Activated CD8-positive, alpha-beta memory T cell treated with anti-CD3 and anti-CD28 coated beads for 1 hour (primary cell): ENCODE measurements at places on chromosomes 7 and 10.
A peak's percentile ranks its signal among the peaks of the same experiment; 100 is the strongest.

DNA sequence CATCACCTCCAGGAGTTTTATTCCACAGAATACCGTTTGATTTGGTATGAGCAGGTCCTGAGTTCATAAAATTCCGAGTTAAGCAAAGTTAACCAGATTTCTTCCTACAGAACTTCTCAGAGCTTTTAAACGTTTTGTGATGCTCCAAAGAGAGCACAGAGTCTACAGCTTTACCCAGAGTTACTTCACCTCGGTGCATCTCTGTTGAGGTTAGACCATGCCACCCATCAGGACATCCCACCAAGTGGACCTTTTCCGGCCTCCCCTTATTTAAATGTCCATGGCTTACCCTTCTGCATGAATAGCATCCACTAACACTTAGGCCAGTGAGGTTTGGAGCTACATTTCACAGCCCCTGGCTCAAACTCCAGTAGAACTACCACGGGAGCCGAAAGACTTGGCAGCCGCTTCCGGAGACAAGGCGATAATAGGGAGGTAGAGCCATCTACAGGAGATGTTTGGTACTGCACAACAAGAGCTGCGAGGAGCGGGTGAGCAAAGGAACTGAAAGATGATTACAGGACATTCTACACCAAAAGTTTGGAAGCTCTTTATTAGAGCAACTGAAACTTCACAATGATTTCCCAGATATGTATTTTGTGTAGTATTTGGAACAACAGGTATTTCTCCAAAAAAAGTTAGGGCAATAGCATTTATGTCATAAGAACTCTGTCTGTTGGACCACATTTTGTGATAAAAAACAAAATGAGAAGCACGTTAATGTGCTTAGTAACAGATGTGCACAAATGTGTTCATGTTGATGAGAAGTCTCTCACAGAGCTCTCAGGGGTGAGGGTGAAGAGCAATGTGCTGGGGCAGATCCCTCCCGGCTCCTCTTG lies 174.7 kb downstream of the HERPUD2 start:
- no peak for DNase-seq

DNA sequence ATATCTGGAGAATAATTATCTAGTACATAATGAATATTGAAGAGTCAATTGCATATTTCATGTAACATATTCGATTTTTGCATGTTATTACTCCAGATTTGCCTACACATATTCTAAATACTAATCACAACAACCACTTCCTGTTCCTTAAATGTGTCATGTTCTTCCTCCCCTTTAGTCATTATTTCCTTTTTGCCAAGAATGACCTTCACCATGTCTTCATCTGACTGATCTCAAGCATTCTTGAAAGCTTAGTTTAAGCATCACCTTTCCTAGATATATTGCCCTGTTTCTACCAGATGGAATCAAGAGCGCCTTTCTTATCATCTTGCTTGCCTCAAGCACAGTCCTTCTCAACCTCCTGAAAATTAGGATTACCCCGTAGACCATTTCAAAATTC lies 23.5 kb upstream of the MEOX2 start:
- no peak for DNase-seq

DNA sequence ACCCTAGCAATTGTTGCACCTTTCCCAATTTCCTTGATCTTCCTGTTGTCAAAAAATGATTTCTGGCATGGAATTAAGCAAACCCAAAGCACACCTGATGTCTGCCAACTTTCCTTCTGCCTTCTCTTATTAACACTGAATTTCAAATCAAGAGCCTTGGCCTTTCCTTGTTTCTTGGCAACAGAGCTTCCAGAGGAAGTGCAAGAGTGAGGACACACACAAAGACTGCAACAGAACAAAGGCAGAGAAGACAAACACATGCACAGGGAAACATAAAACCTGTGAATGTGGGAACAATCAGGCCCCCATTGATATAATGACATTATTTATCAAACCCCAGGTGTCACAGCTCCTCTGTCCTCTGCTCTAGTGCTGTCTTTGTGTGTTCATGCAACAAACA lies 73.0 kb upstream of the IL6 start:
- no peak for DNase-seq

DNA sequence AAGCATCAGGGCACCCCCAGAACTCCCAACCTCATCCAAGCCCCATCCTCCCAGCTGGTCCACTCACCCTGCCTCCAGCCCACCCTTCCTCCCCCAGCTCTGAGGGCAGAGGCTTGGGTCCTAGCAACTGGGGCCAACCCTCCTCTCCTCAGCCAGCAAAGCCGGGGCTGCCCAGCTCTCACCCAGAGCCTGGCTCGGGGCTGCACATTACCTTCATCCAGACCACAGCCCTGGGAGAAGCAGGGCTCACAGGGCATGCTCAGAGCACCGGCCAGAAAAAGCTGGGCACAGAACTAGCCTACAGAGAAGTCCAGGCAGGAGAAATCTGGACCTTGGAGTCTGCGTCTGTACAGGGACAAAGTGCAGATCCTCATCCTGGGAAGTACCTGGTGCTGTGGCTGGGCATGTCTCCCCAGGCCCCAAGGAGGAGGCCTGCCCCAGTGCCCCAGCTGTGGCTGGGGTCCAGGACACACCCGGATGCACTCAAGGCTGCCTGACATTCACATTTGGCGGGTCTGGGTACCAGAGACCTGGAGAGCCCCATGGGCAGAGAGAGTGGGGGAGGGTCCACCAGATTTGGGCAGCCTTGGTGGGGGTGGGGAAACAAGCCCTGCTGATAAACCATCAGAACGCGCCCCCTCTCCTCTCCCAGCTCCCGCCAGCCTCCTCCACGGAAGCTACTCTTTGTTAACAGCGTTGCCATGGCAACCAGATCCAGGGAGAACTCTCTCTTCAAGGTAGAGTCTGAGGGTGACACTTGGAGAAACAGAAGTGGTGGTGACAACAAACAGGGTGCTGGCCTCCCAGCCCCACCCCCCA lies 5.1 kb downstream of the RASGEF1A start:
- DNase-seq = no peak

DNA sequence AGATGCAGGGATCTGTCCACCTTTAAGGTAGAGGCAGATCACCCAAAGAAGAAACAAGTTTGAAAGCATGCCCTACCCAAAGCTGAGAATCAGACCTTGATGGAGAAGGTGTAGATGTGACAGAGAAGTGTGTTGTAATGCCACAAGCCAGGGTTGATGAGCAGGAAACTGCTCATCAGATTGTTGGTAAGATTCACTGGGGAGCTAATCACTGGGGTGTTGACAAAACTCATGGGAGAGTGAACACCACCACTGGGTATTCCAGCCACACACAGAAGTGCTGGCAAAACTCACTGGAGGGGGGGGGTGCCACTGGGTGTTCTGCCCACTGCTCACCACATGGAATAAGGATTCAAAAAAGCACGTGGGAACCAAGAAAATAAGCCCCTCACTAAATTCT lies 95.2 kb downstream of the IQUB start:
- no peak for DNase-seq

- no peak for DNase-seq
Measured at GRCh38 chr7:30694774-30695721, 12.8 kb upstream of the CRHR2 start.

DNA sequence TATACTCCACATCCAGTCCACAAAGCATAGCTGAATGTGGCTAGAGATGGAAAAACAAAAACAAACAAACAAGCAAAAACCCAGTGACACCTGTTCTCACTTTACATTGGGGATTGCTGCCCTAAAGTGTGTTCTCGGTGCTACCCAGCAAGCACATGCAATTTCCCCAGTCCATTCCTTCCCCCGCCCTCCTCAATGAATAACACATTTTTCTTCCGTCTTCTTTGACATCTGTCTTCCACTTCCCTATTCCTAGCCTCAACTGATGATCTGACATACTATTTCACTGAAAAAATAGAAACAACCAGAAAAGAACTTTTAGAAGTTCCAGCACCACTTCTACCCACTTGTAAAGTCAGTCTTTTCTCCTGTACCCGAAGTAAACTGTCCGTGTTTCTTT lies 147.1 kb downstream of the MALRD1 start:
- DNase-seq = no peak

DNA sequence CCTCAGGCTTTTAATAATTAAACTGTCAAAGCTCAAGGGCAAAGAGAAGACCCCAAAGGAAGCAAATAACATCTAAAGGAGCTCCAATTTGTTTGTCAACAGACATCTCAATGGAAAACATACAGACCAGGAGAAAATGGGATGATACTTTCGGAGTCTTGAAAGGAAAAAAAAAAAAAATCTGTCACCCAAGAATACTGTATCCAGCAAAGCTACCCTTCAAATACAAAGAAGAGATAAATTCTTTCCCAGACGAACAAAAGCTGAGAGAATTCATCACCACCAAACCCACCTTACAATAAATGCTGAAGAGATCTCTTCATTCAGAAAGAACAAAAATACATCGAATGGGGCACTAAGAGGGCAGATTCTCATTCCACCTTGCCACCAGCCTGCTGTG lies 232.8 kb downstream of the PTPRN2 start:
- no peak for DNase-seq

GRCh38 chr7:107891636-107892366 lies 818 bp downstream of the DLD start:
- no peak for DNase-seq

DNA sequence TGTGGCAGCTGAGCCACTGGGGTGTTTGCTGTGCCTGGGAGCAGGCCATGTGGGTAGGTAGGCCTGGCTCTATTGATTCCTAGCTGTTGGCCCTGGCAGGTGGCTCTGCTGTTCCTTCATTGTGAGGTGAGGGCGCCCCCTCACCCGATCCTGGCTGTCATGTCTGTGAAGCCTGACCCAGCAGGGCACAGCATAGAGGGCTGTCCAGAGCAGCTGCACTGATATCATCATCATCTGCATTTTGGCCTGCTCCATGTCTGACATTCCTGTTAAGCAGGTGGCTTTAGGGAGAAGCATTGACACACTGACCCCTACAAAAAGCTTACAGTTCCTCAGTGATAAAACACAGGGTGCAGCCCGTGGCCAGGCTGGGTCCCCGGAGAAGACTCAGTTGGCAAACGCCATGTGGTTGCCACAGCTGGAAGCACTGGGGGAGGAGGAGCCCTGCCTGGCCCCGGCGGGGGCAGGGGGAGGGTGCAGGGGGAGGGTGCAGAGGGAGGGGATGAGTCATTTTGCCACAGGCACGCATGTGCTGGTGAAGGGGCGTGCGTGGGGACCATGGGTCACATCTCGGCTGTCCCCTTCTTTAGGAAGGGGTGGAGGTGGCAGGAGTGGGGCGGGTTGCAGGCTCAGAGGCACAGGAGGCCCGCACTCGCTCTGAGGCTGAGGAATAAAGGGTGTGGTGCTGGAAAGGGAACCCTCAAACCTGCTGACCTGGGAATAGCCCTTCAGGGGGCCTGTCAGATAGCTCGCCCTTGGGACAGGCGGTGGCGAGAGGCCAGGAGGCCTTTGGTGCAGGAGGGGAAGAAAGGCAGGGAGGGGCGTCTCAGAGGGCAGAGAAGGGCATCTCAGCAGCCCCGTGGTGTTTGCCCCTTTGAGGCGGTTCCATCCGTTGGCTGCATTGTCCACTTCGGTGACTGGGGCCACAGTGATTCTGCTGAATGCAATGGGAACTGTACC lies 31.6 kb downstream of the IKZF1 start:
- DNase-seq = peak; percentile 76

- DNase-seq = no peak
Measured at GRCh38 chr7:95883217-95883616, 110.9 kb downstream of the DYNC1I1 start.

DNA sequence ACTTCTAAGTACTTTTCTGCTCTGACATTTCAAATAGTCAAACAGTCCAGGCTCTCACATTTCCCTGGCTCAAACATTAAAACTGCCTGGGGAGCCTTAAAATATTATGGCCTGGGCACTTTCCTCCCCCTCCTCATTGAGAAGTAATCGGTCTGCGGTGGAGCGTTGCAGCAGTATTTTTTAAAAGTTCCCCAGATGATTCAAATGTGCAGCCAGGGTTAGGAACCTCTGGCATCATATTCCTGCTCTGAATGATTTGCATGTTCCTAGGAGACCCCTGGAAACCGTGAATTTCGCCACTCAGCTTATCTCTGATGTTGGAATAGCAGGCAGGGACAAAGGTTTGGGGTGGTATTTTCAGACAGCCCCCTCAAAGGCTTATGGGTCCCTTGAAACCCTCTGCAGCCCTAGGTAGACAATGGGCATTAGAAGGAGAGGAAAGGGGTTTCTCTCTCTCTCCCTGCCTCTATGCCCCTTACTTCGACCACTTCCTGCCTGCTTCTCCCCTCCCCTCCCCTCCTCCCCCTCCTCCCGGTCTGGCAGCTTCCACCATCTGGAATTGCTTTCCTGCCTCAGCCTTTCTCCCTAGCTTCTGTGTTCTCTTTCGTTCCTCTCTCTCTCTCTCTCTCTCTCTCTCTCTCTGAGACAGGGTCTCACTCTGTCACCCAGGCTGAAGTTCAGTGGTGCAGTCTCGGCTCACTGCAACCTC lies 622.2 kb downstream of the GALNT17 start:
- no peak for DNase-seq

DNA sequence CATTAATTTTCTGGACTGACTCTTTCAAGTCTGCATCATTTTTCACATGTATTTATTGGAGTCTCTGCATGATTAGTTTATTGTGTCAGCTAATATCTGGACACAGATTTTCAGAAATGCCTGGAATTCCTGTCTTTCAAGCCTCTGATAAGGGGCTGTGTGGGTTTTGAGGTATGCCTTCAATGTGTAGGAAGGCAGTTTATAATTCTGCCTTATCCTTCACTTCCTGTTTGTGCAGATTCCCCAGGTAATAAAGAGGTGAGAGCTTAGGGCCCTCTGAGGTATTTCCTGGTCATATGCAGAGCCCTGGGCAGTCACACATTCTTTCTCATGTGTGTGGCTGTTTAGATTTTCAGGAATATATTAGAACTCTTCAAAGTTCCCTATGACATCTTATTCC lies 79.4 kb upstream of the PRKCQ start:
- DNase-seq = no peak

DNA sequence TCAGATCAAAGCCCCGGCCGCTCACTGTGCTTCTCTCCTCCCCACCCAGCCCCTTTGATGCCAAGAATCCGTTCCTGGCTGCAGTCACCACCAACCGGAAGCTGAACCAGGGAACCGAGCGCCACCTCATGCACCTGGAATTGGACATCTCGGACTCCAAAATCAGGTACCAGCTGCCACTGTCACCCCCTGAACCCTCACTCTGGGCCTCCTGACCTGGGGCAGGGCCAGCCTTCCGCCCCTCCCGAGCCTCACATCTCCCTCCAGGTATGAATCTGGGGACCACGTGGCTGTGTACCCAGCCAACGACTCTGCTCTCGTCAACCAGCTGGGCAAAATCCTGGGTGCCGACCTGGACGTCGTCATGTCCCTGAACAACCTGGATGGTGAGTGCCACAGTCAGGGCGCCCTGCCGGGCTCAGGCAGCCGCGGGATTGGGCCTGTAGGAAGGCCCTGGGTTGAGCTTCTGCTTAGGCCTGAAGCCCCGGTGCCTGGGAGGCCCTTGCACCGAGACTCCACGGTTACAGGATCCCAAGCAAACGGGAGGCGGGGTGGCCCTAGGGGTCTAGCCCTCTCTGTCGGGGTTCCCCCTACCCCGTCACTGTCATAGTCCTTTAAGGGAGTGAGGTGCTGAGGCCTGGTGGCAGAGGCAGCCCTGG lies 10.8 kb downstream of the TMEM120A start:
- DNase-seq = no peak

DNA sequence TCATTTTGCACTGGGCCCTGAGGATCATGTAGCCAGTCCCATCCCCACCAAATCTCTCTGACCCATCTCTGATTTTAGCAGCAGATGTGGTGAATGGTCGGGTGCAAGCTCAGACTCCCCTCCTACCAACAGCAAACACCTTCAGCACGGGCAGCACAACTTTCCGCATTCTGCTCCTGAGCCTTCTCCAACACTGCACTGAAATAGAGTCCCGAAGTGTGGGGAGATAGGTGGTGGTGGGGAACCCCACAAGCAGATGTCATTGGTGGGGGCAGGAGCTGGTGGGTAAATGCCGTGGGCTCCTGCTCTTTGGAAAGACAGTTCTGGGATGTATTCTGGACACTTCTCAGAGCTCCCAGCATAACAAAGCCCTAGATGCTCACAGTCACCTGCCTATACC lies 9.6 kb upstream of the CTBP2 start:
- DNase-seq = no peak
